ENCODE measurements at places on chromosomes 5 and 9.
A peak's percentile ranks its signal among the peaks of the same experiment; 100 is the strongest.

- DNase-seq, result no peak
Measured at GRCh38 chr5:3123763-3124157, 372.3 kb upstream of the IRX2 start.

GRCh38 chr9:10230512-10230911 is 382.3 kb downstream of the PTPRD start:
- DNase-seq, result no peak

GRCh38 chr9:79395755-79396154 is 176.0 kb upstream of the TLE4 start:
- DNase-seq, result no peak

GRCh38 chr9:105700668-105701067 is 6.3 kb downstream of the TMEM38B start:
- no peak for DNase-seq

DNA sequence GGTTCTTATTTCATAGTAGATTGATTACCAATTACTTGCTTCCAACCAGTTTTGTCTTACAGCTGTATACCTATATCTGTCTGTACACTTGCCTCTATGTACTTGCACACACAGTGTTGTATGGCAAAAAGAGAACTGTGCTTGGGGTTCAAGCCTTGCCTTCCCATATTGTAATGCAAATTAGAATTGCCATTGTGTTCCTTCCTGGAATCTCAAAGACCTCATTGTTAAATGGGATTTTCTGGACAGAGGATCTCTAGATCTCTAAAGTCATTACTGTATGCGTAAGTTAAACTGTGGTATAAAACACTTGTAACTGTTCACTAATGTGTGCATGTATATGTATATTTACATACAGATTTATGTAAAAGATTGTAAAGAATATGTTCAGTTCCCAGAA is 428.8 kb downstream of the CAAP1 start:
- no peak for DNase-seq

DNA sequence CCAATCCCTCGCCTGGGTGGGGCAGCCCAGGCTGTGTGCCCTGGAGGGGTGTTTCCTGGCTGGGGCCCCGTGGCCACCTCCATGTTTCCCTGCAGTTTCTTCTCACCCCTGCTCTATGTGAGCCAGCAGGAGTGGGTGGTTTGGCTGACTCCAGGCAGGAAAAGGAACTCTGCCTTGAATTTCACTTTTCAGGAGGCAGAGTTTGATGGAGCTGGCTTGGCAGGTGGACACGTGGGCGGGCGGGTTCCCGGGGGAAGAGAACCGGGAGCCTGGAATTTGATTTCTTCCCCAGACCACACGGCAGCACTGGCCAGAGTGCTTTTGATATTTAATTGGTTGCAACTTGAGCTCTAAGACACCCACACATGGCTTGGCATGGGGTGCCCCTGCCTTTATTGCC is 119.8 kb upstream of the PANK3 start:
- no peak for DNase-seq

DNA sequence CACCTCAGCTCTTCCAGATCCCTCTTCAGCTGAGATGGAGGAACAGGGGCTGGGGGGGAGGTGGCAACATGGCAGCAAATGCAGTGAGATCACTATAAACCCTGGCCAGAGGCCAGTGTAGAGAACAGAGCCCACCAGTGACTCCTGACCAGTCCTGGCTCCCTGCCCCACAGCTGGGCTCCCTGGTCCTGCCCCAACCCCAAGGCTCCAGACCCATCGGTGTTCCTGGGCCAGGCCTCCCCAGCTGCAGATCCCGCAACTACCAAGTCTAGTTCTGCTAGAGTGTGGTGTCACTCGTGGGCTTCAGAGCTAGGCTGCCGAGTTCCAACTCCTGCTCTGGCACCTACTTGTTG is 16.8 kb downstream of the AKNA start:
- DNase-seq, result no peak

- DNase-seq, result no peak
Measured at GRCh38 chr9:122988920-122989621, 44.4 kb upstream of the GPR21 start.

GRCh38 chr9:135797507-135798262 is 95.7 kb downstream of the KCNT1 start:
- peak; percentile 17 for DNase-seq

DNA sequence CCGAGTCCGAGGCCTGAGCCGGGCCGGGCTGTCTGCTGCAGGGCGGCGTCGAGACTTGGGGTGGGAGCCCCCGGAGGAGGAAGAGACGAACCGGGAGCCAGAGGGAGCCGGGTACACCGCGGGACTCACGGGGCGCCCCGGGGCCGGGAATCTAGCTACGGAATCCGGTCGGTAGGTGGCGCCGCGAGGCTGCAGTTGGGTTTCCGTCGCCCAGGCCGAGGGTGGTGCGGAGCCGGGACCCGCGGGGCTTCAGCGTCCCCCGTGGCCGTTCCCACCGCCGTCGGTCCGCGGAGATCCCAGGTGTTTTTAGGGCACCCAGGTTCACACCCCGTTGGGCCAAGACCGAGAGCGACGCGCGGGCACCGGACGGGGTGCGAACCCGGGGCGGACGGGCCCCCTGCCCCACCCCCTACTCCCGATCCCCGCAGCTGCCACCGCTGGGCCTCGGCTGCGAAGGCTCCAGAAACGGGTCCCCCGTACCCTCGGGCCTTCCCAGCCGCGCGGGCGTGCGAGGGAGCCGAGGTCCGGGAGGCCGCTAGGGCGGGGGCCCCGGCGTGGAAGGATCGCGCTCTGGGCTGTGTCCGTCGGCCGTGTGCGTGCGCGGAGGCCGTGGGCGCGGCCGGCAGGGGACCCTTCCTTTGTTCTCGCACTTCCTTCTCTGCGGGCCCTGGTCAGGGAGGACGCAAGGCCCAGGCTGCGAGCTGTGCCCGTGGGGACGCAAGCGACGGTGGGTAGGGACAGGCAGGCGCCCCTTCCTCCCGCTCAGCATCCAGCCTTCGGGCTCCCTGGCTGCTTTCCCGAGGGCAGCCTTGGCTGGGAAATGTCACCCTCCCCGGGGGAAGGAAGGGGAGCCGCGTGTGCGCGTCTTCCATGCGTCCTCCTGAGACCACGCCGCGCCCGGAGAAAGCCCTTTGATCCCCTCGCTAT is 146.6 kb downstream of the GAPVD1 start:
- peak; percentile 66 for DNase-seq

DNA sequence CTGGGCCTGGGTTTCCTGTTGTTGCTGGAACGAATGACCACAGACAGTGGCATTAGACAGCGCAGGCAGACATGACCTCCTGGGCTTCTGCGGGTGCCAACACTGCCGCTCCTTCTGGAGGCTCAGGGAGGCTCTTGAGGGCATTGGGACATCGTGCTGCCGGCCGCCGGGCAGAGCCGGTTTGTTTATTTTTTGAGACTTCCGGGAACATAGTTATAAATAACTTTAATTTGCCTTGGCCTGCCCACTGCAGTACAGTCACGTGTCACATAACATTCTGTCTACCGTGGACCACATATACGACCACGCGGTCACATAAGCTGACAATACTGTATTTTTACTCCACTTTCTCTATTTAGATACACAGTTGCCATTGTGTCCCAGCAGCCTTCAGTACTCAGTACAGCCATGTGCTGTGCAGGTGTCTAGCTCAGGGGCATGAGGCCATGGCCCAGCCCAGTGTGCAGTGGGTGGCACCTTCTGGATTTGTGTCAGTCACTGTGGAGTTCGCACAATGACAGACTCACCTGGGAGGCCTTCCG is 8.2 kb upstream of the TOR4A start:
- DNase-seq, result peak; percentile 36

DNA sequence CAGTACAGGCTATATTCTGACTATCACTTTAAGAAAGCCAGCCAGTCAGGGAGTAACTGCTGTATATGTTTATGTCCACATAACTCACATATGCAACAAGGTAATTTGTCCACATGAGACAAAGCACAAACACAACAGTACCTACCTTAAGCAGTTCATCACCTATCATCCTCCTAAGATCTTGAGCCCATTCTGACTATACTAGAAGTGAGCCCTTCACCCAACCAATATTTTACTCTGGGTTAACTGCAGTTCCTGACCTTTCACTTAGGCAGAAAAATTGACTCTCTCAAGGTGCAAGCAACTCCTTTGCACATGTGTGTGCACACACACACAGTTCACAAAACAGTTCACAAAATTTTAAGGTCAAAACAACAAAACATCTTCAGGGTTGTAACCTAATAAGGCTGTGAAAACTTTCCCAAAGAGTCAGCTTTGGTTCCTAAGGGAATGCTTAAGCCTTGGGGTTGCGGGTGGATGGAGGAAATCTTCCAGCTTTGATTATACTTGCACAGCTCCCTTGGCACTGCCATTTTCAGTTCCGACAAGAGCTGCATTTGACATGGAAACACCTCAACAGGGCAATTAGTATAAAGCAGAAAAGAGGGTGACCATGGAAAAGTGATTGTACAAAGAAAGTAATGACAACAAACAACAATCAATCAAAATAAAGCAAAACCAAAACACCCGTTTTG is 215.3 kb downstream of the NFIB start:
- DNase-seq, result no peak

DNA sequence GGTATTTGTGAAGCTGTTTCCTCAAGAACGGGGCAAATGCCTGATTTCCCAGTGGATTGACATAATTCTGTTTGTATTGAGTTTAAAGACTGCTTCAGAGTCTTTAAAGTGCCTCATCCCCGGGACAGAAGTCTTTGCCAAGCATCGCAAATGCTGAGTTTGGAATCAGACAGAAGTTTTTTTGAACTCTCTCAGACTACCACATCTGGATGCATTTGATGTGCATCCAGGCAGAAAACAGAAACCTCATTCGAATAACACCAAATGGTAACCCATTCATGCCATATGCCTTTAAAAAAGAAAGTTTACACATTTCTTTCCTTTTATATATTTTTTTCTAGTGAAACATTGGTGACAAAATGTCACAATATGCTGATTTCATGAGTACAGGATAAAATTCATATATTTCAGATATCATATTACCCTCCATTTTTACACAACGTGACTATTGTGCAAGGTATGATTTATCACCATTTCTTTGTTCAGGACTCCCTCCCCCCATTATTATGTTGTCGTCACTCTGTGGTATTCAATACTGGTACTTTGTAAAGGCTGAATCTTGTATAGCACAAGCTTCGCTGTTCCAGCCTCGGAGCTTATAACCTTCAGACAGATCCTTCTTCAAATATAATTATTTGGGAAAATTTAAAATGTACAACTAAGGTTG is 91.1 kb downstream of the ZNF608 start:
- peak; percentile 81 for DNase-seq

DNA sequence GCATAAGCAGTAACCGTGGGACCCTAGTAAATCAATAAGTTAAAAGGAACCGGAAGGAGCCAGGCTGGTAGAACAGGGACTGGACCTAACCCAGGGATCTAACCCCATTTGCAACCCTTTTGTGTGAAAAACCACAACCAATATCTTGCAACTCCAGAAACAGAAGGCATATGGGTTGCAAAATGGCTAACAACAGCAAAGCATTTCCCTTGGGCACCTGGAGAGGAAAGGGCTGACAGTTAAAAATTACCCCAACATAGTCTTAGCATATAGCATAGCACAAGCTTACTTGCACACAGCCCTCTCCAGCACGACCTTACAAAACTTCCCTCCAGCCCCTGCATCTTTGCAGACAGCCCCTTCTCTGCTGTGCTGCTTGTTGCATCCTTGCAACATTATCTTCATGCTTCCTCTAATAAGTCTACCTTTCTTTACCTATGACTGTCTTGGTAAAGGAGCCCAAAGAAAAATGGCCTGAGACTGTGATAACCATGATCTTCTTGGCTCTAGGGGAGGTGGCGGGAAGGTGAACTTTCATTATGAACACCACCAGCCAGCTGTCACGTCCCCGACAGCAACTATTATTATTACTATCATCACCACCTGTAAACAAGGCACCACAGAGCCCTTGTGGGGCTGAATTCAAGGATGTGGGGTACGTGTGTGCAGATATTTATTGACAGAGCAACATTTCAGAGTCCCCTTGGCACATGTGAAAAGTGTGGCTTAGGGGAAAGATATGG is 49.8 kb downstream of the PRRC1 start:
- DNase-seq, result no peak

DNA sequence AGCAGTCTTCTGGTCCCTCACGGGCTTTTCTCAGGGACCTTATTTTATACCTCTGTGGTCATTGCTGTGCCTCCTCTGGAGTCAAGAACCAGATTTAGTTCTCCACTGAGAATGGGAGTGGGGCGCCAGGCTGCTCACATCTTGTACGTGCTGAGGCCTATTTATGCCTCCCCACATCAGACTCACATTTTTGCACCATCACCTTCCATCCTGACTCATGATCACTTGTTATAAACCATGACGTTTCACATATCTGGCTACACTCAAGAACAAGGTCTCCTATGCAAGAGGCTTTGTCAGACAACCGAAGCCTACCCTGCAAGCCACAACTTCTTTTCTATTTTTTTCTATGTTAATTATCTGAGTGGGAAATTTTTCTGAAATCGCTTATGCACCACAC is 10.7 kb downstream of the PRUNE2 start:
- DNase-seq, result no peak

- DNase-seq, result no peak
Measured at GRCh38 chr5:179271821-179272325, 73.4 kb downstream of the ADAMTS2 start.

GRCh38 chr9:114880291-114880745 is 50.1 kb downstream of the TNFSF8 start:
- DNase-seq, result no peak

GRCh38 chr9:114656301-114656700 is 1.3 kb downstream of the TEX53 start:
- no peak for DNase-seq

DNA sequence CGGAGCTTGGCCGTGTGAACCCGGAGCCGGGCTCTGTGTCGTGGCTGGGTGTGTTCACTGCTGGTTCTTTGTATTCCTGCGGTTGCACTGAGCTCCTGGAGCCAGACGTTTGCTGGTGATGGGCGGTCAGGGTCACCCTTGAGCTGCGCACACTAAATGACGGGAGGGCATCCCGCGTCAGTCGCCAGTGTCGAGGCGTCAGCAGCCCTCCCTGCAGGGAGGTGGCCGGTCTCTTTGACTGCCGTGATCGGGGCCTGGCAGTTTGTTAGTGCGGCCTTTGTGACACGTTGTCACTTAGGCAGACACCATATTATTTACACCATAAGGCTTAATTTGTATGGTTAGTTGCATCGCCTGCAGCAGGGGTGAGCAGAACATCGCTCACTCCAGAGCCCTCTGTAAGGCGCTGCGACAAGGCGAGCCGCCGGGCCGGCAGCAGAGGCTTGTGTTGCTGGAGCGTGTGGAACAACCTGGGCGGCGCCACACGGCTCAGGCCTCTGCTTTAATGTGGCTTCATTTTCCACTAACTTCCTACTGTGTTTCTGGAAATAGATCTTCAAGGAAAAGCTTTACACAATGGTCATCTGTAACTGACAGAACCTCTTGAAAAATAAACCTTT is 8.3 kb downstream of the NDUFS6 start:
- no peak for DNase-seq
